ENCODE measurements at places on chromosomes 4 and X. TPM values are rescaled to one million over a fixed set of nuclear protein-coding genes. Genes with fewer than 3 reads are reported as not detected.

- DNase-seq: no peak
- H3K27ac ChIP-seq: no peak overlapping the region
- H3K4me1 ChIP-seq: no peaks in the 10 kb centered on the region
- H3K27me3 ChIP-seq: no peaks in the 10 kb centered on the region
Measured at GRCh38 chr4:52421811-52422213, 237.3 kb downstream of the USP46 start.

DNA sequence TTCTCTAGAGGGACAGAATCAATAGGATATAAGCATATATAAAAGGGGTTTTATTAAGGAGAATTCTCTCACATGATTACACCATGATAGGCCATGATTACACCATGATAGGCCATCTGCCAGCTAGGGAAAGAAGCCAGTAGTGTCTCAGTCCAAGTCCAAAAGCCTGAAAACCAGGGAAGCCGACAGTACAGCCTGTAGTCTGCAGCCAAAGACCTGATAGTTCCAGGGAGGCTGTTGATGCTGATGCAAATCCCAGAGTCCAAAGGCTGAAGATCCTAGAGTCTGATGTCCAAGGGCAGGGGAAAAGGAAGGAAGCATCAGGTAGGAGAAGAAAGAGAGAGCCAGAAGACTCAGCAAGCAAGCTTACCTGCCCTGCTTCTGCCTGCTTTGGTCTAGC is 411.3 kb upstream of the EMCN start:
- no peaks in the 10 kb centered on the region for H3K4me1 ChIP-seq
- H3K27me3 ChIP-seq: no peaks in the 10 kb centered on the region
- H3K4me3 ChIP-seq: no peak overlapping the region
- H3K36me3 ChIP-seq: no peaks in the 10 kb centered on the region

- H3K27ac ChIP-seq: no peak overlapping the region
- H3K4me1 ChIP-seq: no peaks in the 10 kb centered on the region
- H3K4me3 ChIP-seq: no peak overlapping the region
- no peak for DNase-seq
- no peaks in the 10 kb centered on the region for H3K27me3 ChIP-seq
- H3K36me3 ChIP-seq: no peaks in the 10 kb centered on the region
Measured at GRCh38 chrX:40120838-40121580, 23.3 kb upstream of the BCOR start.

GRCh38 chr4:74328501-74328900 is 20.2 kb downstream of the EPGN start:
- H3K36me3 ChIP-seq: no peaks in the 10 kb centered on the region
- H3K27me3 ChIP-seq: no peaks in the 10 kb centered on the region
- no peak overlapping the region for H3K27ac ChIP-seq
- no peak overlapping the region for H3K4me3 ChIP-seq
- no peak for DNase-seq
- no peaks in the 10 kb centered on the region for H3K4me1 ChIP-seq

The UGT2B17 gene
- not detected for total RNA-seq

Measured in CD4-positive, alpha-beta T cell (primary cell).